Ammon's horn (tissue), 1 donor: ENCODE measurements at places on chromosomes 2 and 18.
A peak's percentile ranks its signal among the peaks of the same experiment; 100 is the strongest.

DNA sequence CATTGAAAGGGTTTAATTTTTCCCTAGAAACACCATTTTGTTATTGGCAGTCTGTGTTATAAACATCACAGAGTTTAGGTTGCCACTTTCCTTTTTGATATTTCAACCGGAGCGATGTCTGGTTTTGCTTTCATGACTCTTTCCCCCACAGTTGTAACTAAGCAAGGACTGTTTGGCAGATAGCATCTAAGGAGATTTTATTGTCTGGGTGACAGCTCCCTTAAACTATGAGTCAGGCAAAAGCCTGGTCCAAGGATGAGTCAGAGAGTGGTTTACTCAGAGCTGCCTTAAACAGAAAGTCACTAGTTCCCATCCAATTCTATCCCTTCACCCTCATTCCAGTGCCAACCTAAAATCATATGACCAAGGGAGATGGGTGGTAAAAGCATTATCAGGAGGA is 341.6 kb upstream of the VWC2L start:
- DNase-seq: peak; percentile 67

- DNase-seq: no peak
These were observed 290.2 kb upstream of the TCF4 start for GRCh38 chr18:55878224-55878623.

DNA sequence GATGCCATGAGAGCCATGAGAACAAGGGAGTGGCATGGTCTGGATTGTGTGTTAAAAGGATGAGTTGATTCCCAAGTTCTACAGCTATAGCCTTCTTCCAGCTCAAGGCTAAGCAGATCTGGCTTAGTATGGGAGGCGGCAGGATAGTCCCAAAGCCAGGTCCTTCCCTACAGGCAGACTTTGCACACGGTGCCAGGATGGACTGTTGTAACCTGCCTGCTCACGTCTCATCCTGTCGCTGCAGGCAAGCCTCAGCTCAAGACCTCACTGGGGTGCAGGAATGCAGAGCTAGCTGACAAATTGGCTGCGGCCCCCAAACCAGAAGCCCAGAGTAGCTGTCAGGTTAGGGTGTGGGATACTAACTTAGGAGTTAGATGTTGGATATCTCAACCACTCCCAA is 28.8 kb upstream of the IGFBP5 start:
- no peak for DNase-seq

DNA sequence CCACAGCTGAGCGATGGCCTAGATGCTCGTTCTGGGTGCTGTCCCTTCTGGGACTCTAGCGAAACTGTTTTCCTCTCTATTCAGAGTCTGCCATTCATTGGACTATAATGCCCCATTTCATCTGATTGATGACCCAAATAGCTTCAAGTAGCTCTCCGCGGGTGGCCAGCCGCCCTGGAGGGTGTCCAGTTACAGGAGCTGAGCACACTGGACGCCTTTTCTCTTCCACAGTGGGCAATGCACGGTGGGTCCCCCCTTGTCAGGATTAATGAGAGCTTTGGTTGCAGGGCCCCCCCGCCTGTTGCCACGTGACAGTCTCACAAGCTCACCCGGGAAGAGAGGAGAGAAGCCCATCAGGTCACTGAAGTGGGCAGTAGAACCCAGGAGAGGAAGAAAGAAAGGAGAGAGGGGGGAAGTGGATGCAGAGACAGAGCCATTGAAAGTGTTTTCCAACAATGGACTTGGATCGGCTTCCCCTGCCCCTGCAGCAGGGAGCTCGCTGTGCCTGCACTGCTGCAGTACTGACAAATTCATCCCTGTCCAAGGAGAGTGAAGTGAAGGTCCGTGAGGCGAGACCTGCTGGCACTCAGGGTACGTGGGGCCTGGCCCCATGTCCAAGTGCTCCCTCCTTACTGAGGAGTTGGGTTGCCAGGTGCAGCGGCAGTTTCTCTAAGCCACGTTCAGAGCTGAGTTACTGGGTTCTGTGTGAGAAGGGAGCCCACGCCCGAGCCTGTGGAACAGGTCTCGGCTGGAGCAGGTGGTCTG is 44.8 kb downstream of the DIPK1C start:
- DNase-seq: peak; percentile 90

GRCh38 chr2:128467321-128467969 is 148.8 kb upstream of the HS6ST1 start:
- DNase-seq: no peak

- no peak for DNase-seq
These were observed 246.4 kb downstream of the PRKCE start for GRCh38 chr2:45897842-45898241.

- DNase-seq: peak; percentile 34
These were observed 1280.6 kb upstream of the NRXN1 start for GRCh38 chr2:52312486-52312885.

DNA sequence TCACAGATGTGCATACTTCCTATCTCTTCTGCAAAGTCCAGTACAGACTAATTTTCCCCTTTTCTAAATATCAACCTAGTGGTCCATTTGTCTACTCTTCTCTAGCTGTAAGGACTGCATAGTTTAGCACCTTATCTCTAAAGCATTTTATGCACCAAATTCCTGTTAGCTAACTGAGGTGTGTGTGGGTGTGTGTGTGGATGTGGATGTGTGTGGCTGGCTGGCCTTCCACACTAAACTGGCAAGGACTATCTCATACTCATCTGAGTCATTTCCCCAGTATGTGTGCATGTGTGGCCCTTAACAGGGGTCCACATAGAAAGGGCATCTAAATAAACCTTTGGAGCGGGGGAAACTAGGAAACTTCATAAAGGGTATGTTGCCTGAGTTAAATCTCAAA is 139.6 kb downstream of the TTC32 start:
- DNase-seq: no peak

- DNase-seq: no peak
These were observed 62.8 kb upstream of the LAPTM4A start for GRCh38 chr2:20113986-20114938.

DNA sequence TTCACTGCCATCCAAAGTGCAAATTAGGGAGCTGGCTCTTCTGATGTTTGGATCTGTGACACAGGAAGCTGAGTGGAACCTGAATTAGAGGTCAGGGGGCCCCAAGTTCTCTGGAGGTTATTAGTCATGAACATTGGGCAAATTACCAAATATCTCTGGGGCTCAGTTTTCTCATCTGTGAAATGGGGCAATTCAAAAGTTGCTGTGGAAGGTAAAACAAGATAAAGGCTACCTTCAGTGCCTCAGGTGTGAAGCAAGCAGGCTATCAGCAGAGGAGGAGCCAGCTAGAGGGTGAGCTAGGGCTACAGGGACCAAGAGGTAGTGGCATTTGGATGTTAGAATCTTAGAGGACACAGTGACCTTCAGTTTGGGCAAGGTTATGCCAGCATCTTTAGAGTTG is 89.4 kb upstream of the FAM136A start:
- no peak for DNase-seq

DNA sequence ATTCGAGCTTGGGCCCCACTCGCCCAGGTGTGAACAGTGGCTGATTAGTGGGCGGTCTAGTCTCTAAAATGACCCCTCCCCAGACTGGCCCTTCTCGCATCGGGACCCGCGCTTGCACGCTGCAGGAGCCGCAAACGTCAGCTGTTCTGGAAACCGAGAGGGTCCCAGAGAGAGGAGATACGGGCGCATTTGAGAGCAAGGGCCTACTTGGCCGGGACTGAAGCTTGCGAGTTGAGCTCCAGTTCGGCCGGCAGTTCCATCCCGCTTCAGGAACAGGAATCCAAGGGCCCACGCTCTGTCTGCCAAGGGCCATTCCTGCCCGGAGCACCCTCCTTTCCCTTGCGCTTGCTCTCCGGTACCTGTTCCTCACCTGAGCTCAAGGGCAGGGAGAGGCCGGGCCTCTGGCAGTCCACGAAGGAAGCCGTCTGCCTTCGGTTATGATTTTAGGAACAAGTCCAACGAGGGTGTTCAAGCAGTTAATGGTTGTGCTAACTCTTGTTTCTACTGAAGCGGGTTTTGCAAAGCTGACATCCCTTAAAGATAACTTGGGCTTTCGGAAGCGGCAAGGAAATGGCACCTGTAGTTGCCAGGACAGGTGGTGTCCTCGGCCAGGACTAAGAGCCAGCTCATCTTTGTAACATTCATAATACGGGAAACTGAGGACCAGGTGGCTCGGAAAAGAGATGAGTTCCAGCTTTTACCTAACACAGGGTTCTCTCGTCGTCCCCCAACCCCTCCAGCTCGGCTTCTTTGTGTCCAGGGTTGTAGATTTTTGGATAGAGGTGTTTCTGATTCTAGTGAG is 3.9 kb upstream of the DLX1 start:
- DNase-seq: no peak

DNA sequence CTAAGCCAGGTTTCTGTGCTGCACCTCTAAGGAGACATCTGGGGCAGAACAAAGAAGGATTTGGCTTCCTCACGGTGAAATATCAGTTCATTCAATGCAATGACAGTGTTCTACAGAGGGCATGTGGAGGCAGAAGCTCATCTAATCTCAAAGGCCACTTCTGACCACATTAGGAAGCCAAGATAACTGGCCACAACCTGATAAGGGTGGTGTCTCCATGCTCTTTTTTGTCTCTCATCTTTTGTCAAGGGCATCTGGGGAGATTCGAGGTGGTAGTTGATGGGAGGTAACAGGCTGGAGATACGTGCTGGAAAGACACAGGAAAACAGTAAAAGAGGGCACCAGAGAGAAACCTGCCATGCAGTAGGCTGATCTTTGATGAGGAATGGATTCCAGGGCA is 303.9 kb downstream of the LRATD1 start:
- DNase-seq: no peak

DNA sequence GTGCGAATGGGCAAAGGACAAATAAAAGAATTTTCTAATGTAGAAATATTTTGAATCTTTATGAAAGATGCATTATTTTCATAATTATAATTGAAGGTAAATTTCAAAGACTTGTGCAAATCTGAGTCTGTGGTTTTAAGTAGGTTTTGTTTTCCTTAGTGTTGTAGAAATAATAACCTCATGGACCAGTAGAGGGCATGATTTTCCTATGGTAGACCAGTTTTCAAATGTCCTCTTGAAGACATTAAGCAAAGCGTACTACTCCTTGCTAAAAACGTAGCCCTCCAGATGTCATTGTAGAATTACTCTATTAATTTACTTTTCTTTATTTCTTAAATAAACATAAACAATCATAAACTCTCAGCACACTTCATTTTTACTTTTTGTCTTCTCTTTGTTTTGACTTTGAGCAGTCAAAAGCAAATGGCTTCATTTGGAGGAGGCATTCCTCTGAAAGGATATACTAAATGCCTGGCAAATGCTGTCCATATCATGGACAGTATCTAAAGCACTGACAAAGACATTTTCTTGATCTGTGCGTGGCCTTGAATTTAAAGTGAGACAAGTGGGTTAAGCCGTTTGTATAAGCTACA is 85.8 kb upstream of the FAM237A start:
- DNase-seq: peak; percentile 38

GRCh38 chr2:238898534-238899281 is 50.8 kb downstream of the TWIST2 start:
- no peak for DNase-seq

DNA sequence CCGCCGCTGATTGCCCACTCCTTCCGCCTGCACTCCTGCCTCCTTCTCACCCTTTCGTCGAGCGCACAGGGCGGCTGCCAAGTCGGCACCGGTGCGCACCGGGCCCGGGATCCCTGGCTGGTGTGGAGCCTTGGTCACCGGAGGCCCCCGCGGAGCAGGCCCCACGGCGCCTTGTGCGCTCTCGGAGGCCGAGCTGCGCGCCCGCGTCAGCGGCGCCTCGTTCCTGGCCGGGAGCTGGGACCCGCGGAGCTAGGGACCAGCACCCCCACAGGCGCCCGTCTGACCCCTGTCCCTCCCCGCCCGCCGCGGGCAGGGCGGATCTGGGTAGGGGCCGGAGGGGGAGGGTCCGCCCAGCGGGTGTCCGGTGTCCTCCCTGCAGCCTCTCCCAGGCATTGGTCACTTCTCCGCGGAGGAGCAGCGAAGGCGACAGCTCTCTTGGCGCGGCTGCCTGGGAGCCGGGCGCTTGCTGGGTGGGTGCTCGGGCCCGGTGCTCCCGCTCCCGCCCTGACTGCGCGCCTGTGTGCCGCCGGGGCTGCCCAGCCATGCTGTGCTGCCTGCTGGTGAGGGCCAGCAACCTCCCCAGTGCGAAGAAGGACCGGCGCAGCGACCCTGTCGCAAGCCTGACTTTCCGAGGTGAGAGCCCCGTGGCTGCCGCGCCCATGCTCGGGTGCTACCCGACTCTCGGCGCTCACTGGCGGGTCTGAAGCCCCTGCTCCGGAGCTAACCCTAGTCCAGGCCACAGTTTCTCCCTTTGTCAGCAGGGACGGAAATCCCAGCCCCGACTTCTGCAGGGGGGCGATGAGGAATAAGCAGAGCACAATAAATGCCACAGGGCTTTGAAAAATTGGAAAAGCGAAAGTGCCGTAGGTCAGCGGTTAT is 13.2 kb downstream of the DYSF start:
- no peak for DNase-seq

DNA sequence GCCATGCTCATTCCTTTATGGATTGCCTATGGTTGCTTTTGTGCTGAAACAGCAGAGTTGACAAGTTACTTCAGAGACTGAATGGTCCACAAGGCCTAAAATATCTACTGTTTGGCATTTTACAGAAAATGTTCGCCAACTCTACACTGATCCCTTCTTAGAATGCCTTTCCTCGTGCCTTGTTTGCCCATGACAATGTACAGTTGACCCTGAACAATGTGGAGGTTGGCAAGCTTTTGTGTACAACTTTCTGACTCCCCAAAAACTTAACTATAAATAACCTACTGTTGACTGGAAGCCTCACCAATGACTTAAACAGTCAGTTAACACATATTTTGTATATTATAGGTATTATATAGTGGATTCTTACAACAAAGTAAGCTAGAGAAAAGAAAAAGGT is 361.4 kb downstream of the EPHA4 start:
- DNase-seq: no peak

GRCh38 chr2:148887350-148888002 is 12.4 kb downstream of the KIF5C start:
- DNase-seq: no peak

DNA sequence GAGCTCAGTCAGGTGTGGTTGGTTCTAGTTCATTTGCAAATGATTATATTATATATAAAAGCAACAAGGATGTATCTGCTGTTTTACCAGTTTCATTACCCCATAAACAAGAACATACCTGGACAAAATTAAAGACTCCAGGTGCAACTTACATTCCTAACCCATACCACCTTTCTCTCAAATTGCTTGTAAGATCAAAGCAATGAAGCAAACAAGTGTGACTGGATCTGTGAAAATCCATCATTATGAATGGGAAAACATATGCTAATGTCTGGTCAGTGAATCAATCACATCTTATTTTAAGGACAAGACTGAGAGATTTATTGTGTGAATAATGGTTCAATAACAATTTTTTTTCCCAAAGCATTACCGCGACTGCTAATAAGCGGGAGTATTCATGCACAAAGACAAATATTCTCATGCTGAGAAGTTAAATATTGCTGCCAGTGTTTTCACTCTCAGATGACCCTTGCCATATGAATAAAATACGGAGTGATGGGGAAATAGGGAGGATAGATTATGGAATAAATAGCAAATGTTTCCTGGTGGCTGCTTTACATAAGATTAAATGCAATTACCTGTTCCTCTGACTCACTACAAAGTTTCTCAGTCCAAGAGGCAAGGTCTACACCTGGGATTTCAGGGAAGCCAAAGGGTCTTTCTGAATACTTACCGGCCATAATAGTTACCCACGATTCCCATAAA is 59.3 kb downstream of the WDR75 start:
- no peak for DNase-seq

GRCh38 chr2:67289921-67290371 is 107.2 kb upstream of the ETAA1 start:
- DNase-seq: no peak
